Liver (tissue), 10 donors: ENCODE measurements at places on chromosomes 6 and 20. TPM values are rescaled to one million over a fixed set of nuclear protein-coding genes. Genes with fewer than 3 reads are reported as not detected.

DNA sequence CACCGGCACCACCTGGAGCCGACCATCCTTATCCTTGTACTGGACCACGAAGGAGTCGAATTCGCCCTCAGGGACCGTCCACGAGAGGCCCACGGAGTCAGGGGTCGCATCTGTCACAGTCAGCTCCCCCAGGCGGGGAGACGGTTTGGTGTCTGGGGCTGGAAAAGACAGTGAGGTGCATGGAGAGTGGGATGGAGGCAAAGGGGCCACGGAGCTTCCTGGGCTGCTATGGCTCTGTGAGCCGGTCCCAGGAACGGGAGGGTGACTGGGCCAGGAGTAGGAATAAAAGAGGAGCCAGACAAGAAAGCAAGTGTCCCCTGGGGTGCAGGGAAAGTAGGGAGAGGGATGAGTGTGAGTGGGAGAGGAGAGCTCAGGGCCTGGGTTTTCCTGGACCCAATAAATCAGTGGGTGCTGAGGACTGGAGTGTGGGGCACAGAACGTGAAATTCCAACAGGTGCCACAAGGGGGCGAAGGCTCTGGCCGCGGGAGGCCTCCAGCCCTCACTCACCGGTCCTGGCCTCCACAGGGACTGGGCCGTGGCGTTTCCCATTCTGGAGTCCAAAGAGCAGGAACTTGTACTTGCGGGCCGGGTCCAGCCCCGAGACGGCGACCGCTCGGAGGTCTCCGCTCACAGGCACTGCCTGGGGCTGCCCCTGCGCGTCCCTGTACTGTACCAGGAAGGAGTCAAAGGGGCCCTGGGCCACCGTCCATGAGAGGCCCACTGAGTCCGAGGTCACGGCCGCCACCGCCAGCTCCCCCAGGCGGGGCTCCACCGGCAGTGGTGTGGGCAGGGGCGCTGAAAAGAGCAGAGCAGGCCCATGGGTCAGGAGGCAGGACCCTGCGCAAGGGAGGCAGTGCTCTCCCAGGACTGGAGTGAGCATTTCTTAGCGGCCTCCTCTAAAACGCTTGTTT is 9.9 kb downstream of the CYP21A2 start:
- DNase-seq: peak; percentile 86

- DNase-seq: no peak
Measured at GRCh38 chr6:38495518-38495917, 144.2 kb downstream of the BTBD9 start.

DNA sequence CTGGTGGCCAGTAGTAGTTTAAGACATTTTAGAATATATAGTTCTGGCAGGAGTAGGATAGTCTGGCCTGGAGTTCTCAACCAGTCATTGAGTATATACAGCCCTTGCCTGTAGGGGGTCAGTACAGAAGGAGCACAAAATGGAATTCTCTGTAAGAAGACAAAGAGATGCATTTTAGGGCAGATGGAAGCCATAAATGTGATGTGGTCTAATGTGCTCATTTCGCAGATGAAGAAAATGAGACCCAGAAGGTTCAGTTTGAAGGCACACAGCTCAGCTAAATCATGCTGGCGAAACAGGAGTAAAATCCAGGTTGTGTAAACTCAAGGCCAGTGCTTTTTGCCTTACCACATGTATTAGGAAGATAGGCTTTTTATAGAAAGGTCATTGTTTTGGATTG is 29.6 kb downstream of the QKI start:
- DNase-seq: no peak

GRCh38 chr6:151723152-151723551 is 84.3 kb upstream of the ESR1 start:
- DNase-seq: no peak

DEFB127 gene
- not detected for total RNA-seq

GRCh38 chr20:32675223-32675975 is 1.7 kb upstream of the C20orf203 start:
- no peak for DNase-seq

- DNase-seq: no peak
Measured at GRCh38 chr20:37781626-37782025, 87.8 kb downstream of the CTNNBL1 start.

- DNase-seq: no peak
Measured at GRCh38 chr6:167984876-167985604, 12.4 kb upstream of the KIF25 start.

GRCh38 chr6:150118627-150119026 is 24.2 kb upstream of the PPP1R14C start:
- no peak for DNase-seq

SASH1 gene
- total RNA-seq: 16.4 TPM

CST3 gene
- total RNA-seq: 364 TPM

AGER gene
- 0.92 TPM for total RNA-seq

SIRPD gene
- total RNA-seq: not detected

DNA sequence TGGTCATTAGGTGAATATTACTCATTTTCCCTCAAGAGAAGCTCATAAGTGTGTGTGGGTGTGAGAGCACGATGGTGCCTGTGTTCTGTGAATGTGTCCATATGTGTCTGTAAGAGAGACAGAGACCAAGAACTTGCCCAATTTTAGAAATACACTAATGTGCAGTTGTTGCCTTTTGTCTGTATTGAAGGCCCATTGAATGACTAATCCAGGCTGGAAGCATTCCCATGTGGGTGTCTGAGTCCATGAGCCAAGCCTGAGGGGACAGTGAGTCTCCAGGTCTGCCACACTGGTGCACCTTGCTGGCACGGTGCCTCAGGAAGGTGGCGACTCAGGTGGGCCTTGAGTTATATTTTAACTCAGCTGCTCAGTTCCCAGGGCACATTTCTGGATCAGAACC is 25.5 kb upstream of the ASXL1 start:
- no peak for DNase-seq

BPIFB4 gene
- not detected for total RNA-seq

PGC gene
- total RNA-seq: not detected

VSX1 gene
- 0.08 TPM for total RNA-seq

DNA sequence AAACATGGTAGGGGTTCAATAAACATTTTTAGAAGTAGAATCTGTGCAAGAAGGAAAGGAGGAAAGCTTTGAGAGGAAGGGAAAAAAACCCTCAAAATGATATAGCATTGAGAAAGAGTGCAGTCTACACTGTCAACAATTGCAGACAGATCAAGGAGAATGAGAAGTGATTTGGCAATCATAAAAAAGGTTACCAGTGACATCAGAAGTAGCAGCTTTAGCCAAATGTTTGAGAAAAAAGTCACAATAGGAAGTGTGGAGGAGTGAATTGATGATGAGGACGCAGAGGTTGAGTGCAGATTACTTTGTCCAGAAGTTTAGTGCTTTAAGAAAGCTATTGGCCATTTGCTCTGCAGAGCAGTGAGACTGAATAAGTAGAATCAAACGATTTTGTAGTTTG is 155.0 kb downstream of the GJA1 start:
- DNase-seq: no peak

GRCh38 chr6:44051515-44051914 is 75.7 kb downstream of the MRPL14 start:
- no peak for DNase-seq

TMEM200A gene
- 0.33 TPM for total RNA-seq

ULBP3 gene
- total RNA-seq: 0.92 TPM

MICB gene
- total RNA-seq: 1.8 TPM

DNA sequence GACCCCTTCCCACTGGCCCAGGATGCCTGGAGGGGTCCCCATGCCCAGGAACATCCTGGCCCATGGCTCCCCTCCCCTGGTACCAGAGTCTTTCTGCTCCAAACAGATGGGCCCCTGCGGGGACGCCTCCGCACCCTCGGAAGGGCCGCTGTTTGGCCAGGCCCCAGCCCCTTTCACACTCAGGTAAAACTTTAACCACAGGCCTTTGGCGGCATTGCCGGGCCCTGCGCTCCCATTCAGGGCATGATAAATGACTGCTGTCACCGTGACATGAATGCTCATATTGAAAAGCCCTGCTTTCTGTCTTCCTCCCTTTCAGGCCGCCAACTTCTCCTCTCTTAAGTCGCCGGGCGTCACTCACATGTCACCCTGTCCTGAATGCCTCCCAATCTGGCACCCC is 141.5 kb upstream of the TOP1 start:
- no peak for DNase-seq
